Hippocampal formation (tissue), 2 donors: ENCODE measurements at places on chromosomes 7 and 10.
A peak's percentile ranks its signal among the peaks of the same experiment; 100 is the strongest.

- DNase-seq, result no peak
These were observed 44.1 kb downstream of the FBXW4 start for GRCh38 chr10:101650863-101651262.

DNA sequence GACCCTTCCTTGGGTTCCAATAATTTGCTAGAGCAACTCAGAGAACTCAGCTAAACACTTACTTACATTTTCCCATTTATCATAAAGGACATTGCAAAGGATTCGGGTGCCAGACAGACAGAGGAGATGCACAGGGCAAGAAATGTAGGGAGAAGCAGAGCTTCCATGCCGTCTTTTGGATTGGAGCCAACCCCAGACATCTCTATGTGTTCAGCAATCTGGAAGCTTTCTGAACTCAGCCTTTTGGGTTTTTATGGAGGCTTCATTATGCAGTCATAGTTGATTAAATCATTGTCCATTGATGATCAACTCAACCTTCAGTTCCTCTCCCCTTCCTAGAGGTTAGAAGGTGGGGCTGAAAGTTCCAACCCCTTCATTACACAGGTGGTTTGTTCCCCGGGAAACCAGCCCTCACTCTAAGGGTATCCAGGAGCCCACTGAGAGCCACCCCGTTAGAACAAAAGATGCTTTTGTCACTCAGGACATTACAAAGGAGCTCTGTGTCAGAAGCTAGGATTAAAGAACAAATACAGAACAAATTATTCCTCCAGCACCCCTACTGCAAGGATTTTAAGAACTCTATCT lies 211.9 kb upstream of the VSTM2A start:
- peak; percentile 65 for DNase-seq

GRCh38 chr10:5684971-5685763 lies 529 bp downstream of the TASOR2 start:
- DNase-seq, result peak; percentile 62

GRCh38 chr10:75492173-75492925 lies 60.9 kb downstream of the LRMDA start:
- DNase-seq, result no peak

- DNase-seq, result no peak
These were observed 103.2 kb upstream of the PPP2R2D start for GRCh38 chr10:131797626-131798025.

- no peak for DNase-seq
These were observed 54.9 kb downstream of the FAM171A1 start for GRCh38 chr10:15316145-15316544.

- DNase-seq, result no peak
These were observed 63.2 kb downstream of the MKI67 start for GRCh38 chr10:128062881-128063563.

- no peak for DNase-seq
These were observed 16.9 kb upstream of the ANKRD1 start for GRCh38 chr10:90937645-90938258.

GRCh38 chr7:53013925-53014324 lies 21.5 kb upstream of the POM121L12 start:
- DNase-seq, result no peak

- no peak for DNase-seq
These were observed 29.1 kb downstream of the MCU start for GRCh38 chr10:72720814-72721660.

GRCh38 chr10:111865550-111865949 lies 318.0 kb downstream of the GPAM start:
- DNase-seq, result no peak

DNA sequence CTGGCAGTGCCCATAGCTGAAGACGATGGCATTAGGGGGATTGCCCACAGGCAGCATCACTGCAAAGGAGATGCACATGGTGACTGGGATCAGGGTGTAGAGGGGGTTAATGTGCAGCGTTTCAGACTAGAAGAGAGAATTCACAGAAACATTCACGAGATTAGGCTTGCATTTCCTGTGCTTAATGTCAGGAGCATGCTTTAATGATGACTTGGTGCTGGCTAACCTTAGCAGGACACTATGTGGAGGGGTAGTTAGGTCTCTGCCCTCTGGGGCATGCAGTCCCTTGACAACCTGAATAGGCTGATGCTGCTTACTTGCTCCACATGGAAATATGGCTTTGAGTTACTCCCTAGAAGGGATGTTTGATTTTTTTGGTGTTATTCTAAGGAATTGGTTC lies 21.8 kb downstream of the STMP1 start:
- DNase-seq, result no peak

- no peak for DNase-seq
These were observed 6.7 kb downstream of the ANKRD16 start for GRCh38 chr10:5882961-5883360.

- no peak for DNase-seq
These were observed 141.8 kb downstream of the DIP2C start for GRCh38 chr10:547591-548081.

DNA sequence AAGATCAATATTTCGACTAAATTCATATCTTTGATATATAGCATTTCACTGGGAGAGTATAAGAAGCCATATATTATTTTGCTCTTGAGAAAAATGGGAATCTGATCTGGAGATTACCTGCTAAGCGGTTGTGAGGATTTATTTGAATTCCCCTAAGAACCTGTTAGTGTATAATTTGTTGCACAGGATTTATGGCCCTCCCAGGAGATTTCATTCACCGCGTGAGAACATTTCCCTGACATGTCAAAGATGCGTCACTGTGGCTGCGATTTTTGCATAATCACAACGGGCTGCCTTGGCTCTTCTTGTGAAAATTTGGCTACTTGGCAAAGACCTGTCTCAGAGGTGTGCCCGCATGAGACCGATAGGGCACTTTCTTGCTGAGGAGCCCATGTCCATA lies 184.7 kb upstream of the PFKP start:
- DNase-seq, result no peak

- no peak for DNase-seq
These were observed 80.0 kb upstream of the PCDH15 start for GRCh38 chr10:54880996-54881395.

GRCh38 chr7:2967705-2968104 lies 76.0 kb downstream of the CARD11 start:
- DNase-seq, result no peak

DNA sequence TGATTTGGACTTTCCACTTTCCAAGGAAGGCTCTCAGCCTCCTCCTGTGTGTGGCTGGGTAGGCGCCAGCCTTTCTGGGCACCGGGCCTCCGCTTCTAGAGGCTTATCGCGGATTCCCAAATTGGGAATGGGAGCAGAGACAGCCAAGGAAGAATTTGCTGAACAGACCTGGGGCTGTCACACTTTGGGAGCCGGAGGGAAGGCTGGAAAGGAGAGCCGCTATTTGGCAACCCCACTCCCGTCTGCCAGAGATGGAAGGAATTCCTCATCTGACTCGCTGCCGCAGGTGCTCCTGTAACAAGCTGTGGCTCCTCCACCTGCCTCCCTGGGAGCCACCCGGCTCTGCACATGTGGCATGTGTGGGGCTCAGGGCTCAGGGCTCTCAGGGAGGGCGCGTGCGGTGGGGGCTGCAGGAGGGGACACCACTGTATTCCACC lies 50.8 kb upstream of the ECHDC3 start:
- no peak for DNase-seq

GRCh38 chr10:94545391-94546048 lies at the start of gene HELLS:
Gene HELLS, plus strand, starts transcription at chr10:94545788. Its CDS starts 134 bp downstream, at chr10:94545922.
- DNase-seq, result peak; percentile 57

- no peak for DNase-seq
These were observed 260.7 kb downstream of the BMPER start for GRCh38 chr7:34165927-34166550.

DNA sequence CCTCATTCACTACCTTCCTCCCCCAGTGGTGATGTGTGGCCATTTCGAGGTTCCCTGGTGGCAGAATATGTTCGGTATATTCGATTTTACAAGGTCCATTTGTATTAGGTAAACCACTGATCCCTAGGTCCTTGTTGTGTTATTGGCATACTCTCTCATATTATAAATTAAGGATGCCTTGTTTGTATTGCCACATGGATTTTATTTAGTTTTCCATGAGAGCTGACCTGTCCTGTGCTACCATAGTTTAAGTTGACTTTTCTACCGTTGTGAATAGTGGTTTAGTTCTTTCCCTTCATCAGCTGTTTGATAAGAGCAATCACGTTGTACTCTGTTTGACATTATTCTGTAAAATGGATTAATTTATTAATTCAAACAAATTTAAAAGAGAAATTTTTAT lies 29.4 kb downstream of the ZNRF2 start:
- DNase-seq, result no peak

- DNase-seq, result no peak
These were observed 50.0 kb upstream of the ITGB8 start for GRCh38 chr7:20280475-20281351.

GRCh38 chr7:220151-220841 lies 27.9 kb downstream of the FAM20C start:
- DNase-seq, result no peak
